T-helper 2 cell (primary cell): ENCODE measurements at places on chromosomes 2 and 18.

DNA sequence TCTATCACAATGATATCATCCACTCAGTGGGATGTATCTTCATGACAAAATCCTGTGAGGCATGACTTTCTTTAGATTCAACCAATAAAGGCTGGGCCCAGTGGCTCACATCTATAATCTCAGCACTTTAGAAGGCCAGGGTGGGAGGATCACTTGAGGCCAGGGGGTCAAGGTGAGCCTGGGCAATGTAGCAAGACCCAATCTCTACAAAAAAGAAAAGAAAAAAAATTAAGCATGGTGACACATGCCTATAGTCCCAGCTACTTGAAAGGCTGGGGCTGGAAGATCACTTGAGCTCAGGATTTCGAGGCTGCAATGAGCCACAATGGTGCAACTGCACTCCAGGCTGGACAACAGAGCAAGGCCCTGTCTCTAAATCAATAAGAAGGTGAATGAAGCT lies 68.0 kb downstream of the PLB1 start:
- no peak for DNase-seq

- no peak for DNase-seq
Measured at GRCh38 chr18:39752351-39752750, 2186.8 kb upstream of the CELF4 start.

GRCh38 chr18:5726011-5726410 lies 169.3 kb downstream of the TMEM200C start:
- no peak for DNase-seq

DNA sequence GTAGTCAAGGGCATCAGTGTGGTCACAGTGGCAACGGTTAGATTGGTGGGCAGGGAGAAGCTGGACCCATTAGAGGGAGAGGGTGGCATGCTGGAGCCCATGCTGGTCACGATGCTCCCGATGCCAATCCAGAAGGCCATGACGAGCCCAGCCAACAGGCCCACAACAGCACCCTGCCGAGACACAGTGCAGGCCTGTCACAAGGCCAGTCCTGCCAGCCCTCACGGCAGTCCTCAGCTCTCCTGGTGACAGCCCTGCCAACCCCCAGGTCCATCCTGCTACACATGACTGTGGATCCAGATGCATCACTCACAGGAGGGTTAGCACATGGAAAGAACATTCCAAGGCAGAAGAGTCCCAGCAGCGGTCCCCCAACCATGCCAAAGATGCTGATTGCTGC lies 10.2 kb upstream of the ATRAID start:
- no peak for DNase-seq

- DNase-seq: no peak
Measured at GRCh38 chr2:11563784-11564666, 30.2 kb downstream of the GREB1 start.

- no peak for DNase-seq
Measured at GRCh38 chr2:227082286-227082685, 81.7 kb downstream of the COL4A4 start.

- DNase-seq: no peak
Measured at GRCh38 chr2:112640800-112641675, 4.7 kb upstream of the SLC20A1 start.

- no peak for DNase-seq
Measured at GRCh38 chr2:140770645-140771044, 1360.2 kb downstream of the LRP1B start.

DNA sequence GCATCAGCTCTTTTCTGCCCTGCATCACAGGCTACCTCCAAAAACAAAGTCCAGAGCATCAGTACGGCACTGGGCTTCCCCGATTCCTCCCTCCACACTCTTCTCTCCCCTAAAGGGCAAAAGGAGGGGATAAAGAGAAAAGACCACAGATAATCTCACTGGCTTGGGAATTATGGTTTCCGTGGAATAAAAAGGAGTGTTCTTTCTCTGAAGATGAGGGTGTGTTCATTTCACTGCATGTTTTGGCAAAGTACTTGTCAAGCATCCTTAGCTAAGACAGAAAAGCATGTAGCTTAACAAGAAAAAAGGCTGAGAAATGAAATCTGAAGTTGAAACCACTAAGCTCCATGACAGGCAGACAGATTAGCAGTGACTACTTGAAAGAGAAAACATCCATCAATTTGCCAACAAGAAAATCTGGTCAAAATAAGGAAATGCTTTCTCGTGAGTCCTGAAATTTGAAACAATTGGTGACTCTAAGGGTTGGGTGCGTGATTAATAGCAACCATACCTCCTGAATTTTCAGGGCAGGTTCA lies 20.6 kb upstream of the DSG3 start:
- DNase-seq: no peak

- DNase-seq: no peak
Measured at GRCh38 chr18:53950545-53950944, 273.9 kb downstream of the MBD2 start.

DNA sequence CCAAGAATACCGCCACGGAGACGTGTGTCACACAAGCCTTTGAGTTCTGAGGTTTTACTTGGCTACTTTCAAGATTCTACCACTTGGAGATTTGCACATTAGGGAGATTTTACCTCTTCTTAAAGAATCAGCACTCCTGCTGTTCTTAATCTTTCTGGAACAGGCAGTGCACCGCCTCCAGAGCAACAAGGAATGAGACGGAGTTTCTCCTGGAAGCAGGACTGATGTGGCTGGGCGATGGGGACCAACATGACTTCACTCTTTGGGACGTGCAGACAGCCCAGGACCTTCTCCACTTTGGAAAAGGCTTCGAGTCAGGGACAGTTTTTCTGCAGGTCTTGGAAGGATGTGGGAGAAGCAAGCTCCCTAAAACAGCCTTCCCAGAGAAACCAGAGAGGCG lies 255.2 kb downstream of the HDAC4 start:
- DNase-seq: no peak

DNA sequence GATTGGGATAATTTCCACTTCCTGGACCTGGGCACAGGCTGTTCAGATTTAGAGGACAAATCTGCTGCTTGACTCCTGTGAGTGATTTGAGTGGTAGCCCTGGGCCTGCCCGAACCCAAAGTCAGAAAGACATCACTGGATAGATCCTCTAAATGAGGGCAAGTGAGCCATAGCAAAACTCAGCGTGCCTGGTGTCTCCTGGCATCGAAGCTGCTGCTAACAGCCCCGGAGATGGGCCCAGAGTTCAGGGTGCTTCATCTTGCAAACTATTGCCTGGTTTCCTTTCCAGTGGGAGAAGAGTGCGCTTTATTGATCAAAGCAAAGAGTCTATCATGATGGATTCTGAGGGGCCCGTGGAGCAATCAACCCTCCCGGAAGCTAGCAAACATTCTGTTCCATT lies 153.1 kb upstream of the KLHL29 start:
- no peak for DNase-seq

- no peak for DNase-seq
Measured at GRCh38 chr2:10157293-10157692, 34.8 kb downstream of the RRM2 start.

GRCh38 chr2:43158259-43158880 lies 68.0 kb downstream of the ZFP36L2 start:
- DNase-seq: peak; percentile 92

DNA sequence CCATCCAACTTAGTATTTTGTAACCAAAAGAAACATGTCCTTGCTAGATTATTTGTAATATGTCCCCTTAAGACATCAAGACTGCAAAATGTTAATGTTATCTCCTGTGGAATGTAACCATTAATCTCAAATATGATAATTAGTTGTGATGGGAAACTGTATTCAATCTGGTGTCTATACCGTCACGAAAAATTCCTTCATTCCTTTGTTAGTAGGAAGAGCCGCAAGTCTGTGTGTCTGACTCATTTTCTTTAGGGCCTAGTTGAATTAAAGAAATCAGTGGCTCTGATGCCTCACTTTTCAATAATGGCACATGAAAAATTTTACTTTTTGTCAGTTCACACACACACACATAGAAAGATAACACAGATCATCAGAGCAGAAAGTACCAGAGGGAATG lies 127.1 kb upstream of the CHAC2 start:
- no peak for DNase-seq

GRCh38 chr2:100978582-100979191 lies 23.4 kb upstream of the RPL31 start:
- DNase-seq: no peak

- no peak for DNase-seq
Measured at GRCh38 chr2:53403792-53404413, 363.7 kb upstream of the CHAC2 start.

DNA sequence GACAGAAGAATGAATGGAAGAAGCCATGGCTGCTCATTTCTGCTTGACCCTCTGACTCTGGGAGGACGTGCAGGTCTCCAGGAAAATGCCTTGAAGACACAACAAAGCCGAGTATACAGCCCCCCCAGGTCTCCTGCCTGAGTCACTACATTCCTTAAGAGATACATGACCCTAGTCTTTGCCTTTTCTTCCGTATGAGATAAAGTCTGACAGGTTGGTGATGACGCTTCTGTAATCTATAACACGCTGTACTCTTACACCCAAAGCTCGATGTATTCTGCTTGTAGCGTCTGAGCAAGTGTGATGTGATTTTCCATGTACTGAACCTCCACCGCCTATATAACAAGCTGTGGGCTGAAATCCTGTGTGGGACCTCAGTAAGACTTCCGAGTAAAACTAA lies 77.3 kb downstream of the KCTD1 start:
- no peak for DNase-seq

DNA sequence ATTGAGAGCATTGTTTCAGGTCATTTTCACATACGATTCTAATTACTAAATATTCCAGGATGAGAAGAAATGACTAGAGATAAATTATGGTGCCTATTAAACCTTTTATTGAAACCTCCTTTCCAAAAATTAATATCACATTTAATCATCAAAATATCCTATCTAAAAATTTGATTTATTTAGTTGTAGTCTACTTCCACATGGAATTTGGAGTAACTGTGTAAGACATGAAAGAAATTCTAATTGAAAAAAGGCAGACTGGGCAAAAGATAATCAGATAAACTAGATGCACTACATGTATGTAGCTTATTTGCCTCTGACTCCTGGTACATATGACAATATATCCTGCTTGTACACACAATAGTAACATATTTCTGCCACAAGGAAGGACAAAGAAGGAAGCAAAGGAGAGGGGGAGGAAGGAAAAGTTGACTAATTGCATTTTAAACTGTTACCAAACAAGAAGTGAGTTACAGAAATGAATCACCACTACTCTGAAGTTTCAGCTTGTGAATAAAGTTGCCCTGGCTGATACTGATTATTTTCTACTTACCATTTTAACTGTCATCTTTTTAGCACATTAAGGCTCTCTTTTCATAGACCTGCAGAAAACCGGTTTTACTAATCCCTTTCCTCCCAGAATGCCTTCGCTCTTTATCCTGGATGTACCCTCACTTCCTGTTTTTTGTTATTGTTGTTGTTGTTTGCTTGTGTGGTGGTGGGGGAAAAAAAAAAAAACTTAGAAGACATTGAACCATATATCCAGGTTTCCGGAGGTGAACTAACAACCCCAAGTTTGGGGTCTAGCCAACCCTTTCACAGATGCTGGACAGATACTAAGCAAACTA lies 28.4 kb downstream of the NRXN1 start:
- DNase-seq: no peak

- peak; percentile 76 for DNase-seq
Measured at GRCh38 chr2:95076705-95077529, 44.7 kb downstream of the MRPS5 start.

- no peak for DNase-seq
Measured at GRCh38 chr2:130756053-130756873, 923 bp downstream of the AMER3 start.

GRCh38 chr2:240125742-240126141 lies 10.4 kb downstream of the COPS9 start:
- no peak for DNase-seq

- DNase-seq: no peak
Measured at GRCh38 chr2:124623560-124623959, 598.5 kb downstream of the CNTNAP5 start.

DNA sequence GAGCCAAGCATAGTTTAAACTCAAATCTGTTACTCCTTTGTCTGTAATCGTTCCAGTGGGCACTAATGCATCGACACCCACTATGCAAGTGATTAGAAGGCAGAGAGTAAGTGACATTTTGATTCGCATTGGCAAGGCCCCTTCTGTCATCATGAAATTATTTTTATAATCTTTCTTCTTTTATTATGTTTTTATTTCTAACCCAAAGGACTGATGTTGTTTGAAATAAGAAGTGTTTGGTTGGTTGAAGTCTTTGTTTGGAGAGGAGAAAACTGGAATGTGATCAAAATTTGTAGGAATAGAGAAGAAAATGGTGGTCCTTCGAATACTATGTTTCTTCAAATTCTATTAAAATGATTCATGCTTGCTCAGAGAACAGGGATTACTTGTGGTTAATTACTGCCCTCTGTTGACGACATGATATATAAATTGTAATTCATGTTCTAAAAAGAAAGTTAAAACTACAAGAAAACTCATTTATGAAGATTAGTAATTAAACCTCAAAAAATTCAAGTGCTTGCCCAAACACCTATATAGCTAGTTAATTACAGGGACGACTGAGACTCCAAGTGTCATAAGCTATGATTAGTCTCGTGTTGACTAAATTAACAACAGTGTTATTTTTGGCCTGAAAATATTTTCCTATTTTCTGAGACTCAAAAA lies 26.4 kb upstream of the TFPI start:
- no peak for DNase-seq

DNA sequence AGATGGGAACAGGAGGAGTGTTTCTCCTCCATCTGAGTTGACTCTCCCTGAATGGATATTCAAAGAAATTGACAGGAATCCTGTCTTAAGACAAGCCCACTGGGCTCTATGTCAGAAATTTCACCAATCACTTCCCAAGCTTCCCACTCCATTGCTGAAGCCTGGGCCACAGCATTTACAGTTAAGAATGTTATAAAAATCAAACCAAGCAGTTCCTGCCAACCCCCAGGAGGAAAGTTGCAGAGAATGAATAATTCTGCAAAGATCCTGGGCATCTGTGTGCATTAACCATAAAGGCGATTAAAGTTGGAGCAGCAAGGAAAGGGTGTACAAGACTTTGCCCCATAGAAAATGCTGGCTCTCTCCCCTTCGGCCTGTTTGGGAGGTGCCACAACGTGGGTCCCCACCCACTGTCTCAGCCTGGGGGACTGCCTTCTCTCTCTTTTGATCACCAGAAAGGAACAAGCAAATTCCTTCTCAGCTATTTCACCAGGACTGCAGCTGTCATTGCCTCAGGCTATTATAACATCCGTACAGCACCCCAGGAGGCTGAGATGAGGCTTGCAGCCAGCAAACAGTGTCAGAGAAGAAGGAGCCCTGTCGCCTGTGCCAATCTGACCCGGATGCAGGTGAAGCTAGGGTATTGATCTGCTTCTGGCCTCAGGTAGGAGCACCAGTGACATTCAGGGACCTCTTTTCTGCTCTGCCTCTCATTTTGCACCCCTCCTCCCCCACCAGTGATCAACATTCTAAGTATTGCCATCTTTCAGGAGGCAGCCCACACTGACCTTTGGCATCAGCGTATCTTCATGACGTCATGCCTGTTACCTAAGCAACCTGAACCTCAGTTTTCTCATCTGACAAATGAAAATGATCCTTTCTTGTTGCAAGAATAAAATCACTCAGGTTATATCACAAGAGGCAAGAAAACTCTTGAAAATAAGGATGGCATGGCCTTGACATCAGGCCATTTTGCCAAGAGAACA lies 219.0 kb downstream of the SH3BP4 start:
- no peak for DNase-seq
